Stimulated activated CD4-positive, alpha-beta T cell treated with anti-CD3 and anti-CD28 coated beads, Interleukin-1b, Interleukin-23, amount 100 ng/mL, for 24 hours (primary cell): ENCODE measurements at places on chromosomes 3 and 15.

DNA sequence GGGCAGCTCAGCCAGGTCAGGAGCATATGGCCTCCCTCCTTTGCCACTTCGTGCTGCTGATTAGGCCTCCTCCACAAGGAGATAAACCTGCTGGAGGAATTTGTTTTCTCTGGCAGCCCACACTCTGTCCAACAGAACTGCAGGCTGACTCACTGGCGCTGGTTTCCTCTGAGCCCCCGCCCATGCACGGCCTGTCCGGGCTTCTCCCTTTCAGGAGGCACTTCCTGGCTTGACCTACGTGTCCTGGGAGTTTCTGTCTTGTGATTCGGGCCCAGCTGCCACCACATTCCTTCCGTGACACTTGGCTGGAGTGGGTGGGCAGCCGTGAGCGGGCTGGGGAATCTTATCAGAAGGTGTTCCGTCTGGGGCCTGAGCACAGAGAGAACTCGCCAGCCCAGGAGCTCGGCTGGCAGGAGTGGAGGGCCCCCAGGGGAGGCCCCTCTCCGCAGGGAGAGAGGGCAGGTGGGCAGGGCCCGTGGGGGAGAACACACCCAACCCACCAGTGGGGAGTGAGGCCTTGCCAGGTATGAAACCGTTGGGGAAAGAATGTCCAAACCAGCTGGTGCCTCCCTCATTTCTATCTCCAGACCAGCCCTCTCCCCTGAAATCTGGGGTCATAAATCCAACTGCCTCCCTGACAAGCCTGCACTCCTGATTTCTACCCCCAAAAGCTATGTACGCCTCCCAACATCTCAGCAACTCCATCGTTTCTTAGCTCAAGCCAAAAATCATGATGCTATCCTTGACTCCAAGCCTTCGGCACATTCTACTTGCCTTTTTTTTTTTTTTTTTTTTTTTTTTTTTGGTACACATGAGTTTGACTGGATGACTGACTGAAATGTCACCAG, 110.6 kb upstream of the MEF2A start:
- DNase-seq: no peak

GRCh38 chr3:158768361-158768787, 33.5 kb upstream of the MFSD1 start:
- DNase-seq: no peak

- no peak for DNase-seq
Observed at GRCh38 chr15:34019369-34019990, 19.5 kb downstream of the AVEN start.

DNA sequence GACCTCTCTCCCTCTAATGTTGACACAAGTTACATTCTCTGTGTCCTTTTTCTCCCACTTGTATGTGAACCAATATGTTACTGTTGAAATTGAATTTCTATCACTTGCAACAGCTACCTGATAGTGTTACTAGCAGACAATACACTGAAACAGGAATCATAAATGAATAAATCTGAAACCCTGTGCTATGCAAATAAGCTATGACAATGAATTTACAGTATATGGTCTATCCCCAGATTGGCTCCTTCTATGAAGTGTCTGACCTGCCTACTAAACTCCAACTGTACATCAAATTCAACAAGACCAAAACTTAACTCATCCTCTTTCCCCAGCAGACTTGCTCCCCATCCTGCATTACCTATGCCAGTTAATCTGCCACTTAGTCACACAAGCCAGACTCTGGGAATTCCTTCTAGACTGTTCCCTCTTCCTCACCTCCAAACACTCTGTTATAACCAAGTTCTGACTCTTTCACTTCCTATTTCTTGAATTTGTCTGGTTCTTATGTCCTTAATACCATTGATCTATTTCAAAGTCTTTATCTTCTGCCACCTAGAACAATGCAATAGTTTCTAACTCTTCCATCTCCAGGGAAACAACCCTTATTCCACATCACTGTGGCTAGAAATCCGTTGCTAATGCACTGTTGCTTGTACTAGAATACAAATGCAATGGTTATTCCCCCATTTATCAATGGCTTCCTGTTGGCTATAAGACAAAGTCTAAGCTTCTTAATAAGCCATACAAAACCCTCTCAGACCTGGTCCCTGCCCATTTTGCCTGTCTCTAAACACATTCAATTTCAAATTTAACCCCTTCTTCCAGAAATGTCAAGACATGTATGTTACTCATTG, 13.4 kb upstream of the ZNF639 start:
- no peak for DNase-seq

GRCh38 chr3:24229468-24230221, 265.0 kb downstream of the THRB start:
- DNase-seq: no peak

- no peak for DNase-seq
Observed at GRCh38 chr3:32592696-32593353, 22.2 kb upstream of the DYNC1LI1 start.

DNA sequence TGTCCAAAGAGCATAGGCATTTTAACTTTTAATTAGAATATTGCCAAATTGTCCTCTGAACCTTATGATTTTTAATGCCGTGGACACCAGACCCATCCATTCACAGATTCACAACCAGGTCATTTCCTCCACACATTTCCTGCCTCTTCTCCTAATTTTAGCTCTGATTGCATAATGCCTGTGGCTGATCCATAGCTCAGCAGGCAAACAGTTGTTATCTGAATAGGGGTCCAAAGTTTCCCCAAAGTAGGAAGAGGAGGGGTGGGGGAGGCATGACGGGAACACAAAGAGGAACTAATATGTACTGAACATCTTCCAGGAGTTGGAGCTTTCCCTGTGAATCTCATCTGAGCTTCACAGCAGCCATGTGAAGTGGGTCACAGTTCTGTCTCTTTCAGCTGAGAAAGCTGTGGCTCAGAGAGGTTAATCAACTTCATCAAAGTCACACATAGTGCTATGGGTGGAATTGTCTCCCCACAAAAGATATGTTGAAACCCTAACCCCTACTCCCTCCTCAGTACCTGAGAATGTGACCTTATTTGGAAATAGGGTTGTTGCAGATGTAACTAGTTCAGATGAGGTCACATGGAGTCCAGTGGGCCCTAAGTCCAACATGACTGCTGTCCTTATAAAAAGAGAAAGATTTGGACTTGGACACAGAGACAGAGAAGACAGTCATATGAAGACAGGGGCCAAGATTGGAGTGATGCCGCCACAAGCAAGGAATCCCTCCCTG, 106.7 kb upstream of the AGBL1 start:
- DNase-seq: no peak

DNA sequence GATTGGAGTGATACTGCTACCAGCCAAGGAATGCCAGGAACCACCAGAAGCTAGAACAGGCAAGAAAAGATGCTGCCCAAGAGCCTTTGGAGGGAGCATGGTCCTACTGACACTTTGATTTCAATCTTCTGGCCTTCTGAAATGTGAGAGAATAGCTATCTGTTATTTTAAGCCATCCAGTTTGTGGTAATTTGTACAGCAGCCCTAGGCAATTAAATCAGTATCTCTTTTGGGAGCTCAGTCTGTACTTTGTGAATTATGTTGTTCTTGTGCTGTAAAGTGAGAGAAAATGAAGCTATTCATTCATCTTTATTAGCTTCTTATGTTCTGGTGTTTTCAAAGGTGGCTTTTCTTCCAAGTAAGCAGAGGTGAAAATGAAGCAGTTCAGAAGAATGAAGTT, 381.3 kb downstream of the PDCD6IP start:
- DNase-seq: no peak

- DNase-seq: no peak
Observed at GRCh38 chr3:101074518-101074917, 81.3 kb upstream of the ABI3BP start.

DNA sequence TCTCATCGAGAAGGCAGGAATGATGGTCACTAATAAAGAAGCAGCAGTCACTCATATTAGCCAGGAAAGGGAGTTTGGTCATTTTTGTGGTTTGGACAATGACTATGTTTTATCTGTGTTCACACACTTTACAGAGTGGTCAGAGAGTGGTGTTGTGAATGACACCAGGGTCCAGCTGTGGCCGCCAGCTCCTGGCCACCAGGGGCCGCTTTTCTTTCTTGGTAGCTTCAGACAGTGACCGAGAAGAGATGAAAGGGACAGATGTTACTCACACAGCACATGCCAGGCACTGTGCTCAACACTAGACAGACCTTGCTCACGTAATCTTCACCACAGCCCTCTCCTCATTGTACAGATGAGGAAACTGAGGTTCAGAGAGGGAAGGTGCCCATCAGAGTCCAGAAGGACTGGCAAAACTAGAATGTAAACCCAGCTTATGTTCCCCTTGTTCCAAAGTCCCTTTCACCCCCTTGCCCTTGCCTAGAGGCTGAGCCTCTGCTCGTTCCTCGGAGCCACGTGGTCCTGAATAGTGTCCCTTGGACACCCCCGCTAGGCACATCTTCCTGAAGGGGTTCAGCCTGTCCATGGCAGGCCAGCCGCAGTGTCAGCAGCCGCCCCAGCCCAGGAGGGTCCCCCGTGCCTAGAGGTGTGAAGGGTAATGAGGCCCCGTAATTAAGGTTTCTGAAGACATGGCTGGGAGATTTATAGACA, 55.6 kb downstream of the CYP11A1 start:
- no peak for DNase-seq

DNA sequence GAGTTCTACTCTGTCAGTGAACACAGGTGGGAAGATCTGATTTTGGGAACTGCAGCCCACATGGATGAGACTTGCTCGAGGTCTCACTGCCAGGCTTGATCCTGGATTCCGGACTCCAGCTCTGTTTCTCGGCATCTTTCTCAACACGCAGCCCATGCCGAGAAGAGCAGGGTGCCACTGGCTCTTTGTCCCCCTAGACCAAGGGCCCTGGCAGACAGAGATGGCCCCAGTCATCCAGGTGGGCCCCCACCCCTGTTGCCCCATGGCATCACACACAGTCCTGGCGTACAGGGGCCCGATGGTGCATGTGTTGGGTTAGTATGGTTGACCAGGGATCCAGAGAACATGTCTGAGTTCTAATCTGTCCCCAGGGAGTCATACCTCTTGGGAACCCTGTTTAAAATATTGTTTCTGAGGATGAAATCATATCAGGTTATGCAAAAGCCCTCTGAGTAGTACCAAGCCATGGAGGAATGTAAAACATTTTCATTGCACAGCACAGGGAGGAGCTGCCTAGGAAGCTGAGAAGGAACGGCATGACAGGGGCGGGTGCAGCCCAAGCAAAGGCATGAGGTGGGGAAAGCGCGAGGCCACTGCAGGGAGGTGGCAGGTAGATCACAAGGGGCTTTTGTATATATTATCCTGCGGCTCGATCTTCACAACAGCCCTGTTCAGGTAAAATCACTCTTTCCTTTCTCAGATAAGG, 320.6 kb downstream of the UACA start:
- DNase-seq: no peak

- DNase-seq: no peak
Observed at GRCh38 chr15:66921319-66921915, 144.0 kb upstream of the SMAD3 start.

DNA sequence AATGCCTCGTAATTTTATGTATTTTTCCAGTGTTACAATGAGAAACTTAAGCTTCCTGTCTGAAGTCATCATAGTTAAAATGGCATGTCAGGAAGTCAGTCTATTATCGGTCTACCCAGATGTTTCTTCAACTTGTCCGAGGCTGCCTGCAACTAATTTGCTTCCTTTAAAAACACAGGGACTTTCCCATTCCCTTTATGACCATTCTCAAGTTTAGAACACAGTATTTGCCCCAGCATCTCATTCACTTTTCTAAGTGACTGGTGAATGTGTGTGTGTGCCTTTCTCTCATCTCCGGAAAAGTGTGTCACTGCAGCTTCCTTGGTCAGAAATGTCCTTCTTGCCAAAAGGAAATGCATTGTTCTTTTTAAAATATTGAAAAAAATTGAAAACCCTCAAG, 466.6 kb downstream of the RAP2B start:
- DNase-seq: no peak

DNA sequence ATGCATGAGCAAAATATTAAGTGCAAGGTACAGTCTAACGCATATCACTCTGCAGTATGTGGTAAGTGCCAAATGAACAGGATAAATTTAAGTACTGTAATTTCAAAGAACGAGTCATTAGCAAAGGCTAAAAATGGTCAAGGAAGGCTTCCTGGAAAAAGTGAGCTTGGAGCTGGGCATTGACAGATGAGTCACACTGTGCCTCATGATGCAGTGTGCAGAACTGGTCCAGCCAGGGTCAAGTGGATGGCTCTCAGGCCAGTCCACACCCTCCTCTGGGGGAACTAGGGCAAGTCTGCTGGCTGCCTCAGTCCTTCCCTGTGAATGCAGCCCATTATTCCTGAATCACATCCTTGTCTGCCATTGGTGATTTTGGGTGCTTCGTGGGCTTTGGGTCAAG, 76.3 kb downstream of the CACNA1D start:
- DNase-seq: no peak

DNA sequence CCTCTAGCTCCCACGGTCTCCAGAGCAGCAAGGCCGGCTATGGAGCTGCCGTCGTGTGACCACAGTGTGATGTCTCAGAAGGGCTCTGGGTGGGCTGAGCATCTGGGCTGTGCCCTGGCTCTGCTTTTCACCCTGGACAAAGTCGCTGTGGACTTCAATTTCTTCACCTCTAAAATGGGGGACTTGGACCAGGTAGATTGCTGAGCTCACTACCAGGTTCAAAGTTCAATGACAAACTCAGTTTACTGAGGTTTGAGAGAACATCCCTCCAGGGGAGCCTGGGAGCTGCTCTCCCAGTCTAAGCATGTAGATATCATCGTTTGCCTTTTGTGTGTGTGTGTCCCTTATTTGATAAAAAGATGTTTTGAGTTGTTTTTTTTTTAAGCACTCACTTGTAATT, 25.1 kb downstream of the RLBP1 start:
- DNase-seq: no peak

DNA sequence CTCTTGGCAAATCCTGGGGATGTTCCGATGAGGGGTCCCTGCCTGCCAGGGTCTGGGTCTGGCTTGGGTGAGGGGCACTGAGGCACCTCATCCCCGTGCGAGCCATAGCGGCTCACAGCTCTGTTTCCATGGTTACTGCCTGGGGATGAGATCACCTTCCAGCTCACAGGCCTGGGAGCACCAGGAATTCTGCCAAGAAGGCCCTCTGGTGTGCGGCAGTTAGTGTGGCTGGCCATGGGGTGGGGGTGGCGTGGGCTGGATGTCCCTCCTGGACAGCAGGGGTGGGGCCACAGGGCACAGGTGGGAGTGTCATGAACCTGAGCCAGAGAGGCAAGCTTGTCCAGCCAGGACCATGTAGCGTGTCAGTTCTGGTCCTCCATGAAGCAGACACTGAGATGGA, 22.1 kb upstream of the PRR23E start:
- DNase-seq: no peak
